ENCODE measurements at places on chromosomes 7 and 10. TPM values are rescaled to one million over a fixed set of nuclear protein-coding genes. Genes with fewer than 3 reads are reported as not detected.
A peak's percentile ranks its signal among the peaks of the same experiment; 100 is the strongest.

The TMEM236 gene
- 0.02 TPM for polyA plus RNA-seq

The ARHGAP22 gene
- 6.4 TPM for polyA plus RNA-seq

The NRAP gene
- not detected for polyA plus RNA-seq

The HECW1 gene
- 2.1 TPM for polyA plus RNA-seq

The CLDN3 gene
- not detected for polyA plus RNA-seq

The CUBN gene
- polyA plus RNA-seq: 0.39 TPM

The SFXN4 gene
- polyA plus RNA-seq: 15.8 TPM

The OR2A25 gene
- not detected for polyA plus RNA-seq

The CUZD1 gene
- polyA plus RNA-seq: 0.64 TPM

The CDHR3 gene
- 3.1 TPM for polyA plus RNA-seq

DNA sequence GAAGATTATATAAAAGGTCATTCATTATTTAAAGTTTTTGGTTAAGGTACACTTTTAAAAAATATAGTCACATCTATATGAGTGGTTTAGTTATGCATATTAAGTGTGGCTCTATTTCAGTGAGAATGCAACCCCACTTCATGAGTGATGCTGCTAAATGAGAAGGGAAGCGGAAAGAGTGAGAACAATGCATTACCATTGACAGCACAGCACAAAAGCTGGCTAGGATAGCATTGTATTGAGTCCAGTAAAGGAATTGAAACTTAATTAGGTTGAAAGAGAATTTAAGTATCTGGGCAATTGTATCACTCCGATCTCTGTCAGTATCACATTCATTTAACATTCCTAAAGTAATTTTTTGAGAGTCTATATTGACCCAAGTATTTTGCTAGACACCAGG is 13.2 kb downstream of the POM121L12 start:
- DNase-seq: no peak

- peak; percentile 39 for DNase-seq
These were observed 130.1 kb downstream of the RGS10 start for GRCh38 chr10:119412244-119413092.

DNA sequence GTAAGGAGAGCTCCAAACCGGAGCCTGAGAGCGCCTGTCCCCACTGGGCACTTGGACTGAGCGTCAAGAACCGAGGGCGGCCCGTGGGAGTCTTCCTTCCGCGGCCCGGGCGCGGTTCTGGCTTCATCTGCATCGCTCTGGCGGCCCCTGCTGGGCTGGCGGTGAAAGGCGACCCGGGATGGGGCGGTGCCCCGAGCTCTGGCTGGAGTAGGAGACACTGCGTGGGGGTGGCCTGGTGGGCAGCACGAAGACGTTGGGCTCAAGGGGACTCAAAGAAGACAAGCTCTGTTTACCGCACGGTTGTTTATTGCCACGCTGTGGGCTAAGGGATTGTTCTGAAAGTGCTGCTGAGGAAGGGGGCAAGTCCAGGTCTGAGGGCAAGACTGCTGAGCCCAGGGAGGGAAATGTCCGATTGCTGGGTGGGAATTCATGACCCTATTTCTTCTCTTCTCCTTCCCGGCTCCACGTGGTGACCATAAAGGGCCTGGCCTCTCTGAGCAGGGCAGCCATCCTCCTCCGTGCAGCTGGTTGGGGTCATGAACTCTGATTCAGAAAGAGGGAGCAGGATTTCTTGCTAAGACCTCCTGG is 29.8 kb downstream of the PLAU start:
- DNase-seq: no peak

- DNase-seq: no peak
These were observed 661.8 kb upstream of the MBL2 start for GRCh38 chr10:53434413-53434812.

DNA sequence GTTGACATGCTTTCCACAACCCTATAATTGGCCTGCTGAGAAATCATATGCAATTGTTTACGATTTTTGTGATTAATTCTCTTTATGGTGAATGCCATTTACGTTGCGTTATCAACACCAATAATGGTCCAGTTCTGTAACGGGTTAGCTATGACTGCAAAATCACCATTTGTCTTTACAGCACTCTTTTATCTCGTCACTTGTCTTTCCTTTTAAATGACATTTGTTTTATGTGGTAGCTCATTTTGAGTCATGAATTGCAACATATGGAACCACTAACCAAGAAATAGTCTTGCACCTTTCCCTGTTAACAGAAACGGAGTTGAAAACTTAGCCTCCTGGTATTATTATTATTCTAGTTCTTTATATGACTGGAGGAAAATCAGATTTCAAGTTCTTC is 3.1 kb upstream of the KIAA1217 start:
- no peak for DNase-seq

- DNase-seq: no peak
These were observed 147.2 kb upstream of the EEPD1 start for GRCh38 chr7:36005876-36006275.

- DNase-seq: peak; percentile 72
These were observed 17.2 kb upstream of the TPST1 start for GRCh38 chr7:66187905-66188304.

GRCh38 chr10:124353091-124353815 is 65.5 kb downstream of the OAT start:
- DNase-seq: no peak

- DNase-seq: peak; percentile 31
These were observed 142.6 kb downstream of the TWIST1 start for GRCh38 chr7:18974803-18975202.

- DNase-seq: no peak
These were observed 438.2 kb downstream of the PAXIP1 start for GRCh38 chr7:154564676-154565075.

DNA sequence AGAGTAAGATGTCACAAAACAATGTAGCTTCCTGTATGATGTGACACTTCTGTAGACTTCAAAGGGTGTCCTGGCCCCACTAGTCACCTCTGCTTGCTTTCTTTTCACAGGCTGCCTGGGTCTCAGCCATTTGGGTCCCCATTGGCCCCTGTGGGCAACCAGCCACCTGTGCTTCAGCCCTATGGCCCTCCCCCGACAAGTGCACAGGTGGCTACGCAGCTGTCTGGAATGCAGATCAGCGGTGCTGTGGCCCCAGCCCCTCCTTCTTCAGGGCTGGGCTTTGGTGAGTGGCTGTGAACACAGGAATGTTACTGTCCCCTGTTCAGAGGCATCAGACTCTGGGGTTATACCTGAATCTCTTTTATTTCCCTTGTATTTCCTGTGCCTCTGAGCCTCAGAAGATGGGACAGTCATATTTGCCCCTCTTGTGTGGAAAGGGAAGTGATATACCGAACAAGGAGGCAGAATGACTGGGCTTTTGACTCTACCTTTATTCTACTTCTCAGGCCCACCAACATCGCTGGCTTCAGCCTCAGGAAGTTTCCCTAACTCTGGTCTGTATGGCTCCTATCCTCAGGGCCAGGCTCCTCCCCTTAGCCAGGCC is 15.4 kb downstream of the SEC24C start:
- DNase-seq: no peak

GRCh38 chr7:146496657-146497056 is 380.1 kb downstream of the CNTNAP2 start:
- DNase-seq: no peak

DNA sequence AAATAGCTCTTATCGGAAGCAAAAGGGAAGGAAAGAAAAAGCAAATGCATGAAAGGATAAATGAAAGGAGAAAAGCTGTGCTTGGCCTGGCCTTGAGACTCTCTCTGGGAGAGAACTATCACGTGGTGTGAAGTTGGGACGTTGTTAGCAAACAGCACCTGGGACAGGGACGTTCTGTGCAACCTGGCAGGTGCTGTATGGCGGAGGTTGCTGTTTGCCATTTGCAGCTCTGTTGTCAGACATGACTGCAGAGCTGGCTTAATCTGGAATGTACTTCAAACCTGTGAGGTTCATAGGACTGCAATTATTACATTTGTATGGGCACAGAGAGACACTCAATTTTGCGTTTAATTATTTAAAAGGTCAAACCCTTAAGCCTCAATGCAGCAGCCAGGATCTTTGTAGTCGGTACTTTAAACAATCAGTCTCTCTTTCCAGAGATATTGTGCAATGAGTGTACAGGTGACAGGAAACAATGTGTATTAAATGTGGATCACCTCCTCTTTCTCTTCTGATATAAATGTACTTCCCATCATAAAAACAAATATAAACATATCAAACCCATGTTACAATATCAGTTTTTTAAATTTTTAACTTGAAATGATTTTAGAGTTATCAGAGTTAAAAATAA is 800.5 kb upstream of the KCND2 start:
- no peak for DNase-seq

Data from BJ (cell line).